ENCODE measurements at places on chromosomes 7 and 10. TPM values are rescaled to one million over a fixed set of nuclear protein-coding genes. Genes with fewer than 3 reads are reported as not detected.
A peak's percentile ranks its signal among the peaks of the same experiment; 100 is the strongest.

GRCh38 chr7:36291387-36292316 lies 98.0 kb upstream of the ANLN start:
- peaks cover 3% of the 10 kb centered on the region for H3K36me3 ChIP-seq
- DNase-seq, result peak; percentile 91
- H3K4me3 ChIP-seq, result peak overlapping the region; percentile 20

- no peak for DNase-seq
- no peak overlapping the region for H3K27ac ChIP-seq
- H3K4me1 ChIP-seq, result no peaks in the 10 kb centered on the region
- peaks cover 12% of the 10 kb centered on the region for H3K36me3 ChIP-seq
Measured at GRCh38 chr7:105154084-105154483, 140.1 kb downstream of the KMT2E start.

GRCh38 chr10:72081772-72082590 lies 6.4 kb downstream of the SPOCK2 start:
- no peaks in the 10 kb centered on the region for H3K4me1 ChIP-seq
- H3K27ac ChIP-seq, result no peak overlapping the region
- H3K27me3 ChIP-seq, result peaks cover 21% of the 10 kb centered on the region

Gene NME8
- 0.04 TPM for polyA plus RNA-seq

- H3K4me3 ChIP-seq, result no peak overlapping the region
- no peak for DNase-seq
- H3K27me3 ChIP-seq, result no peaks in the 10 kb centered on the region
- no peaks in the 10 kb centered on the region for H3K36me3 ChIP-seq
- H3K27ac ChIP-seq, result no peak overlapping the region
Measured at GRCh38 chr7:83149466-83149865, 13.2 kb downstream of the PCLO start.

Gene ANKRD30A
- polyA plus RNA-seq, result 0.01 TPM

- H3K36me3 ChIP-seq, result peaks cover 23% of the 10 kb centered on the region
- no peak overlapping the region for H3K4me3 ChIP-seq
- no peaks in the 10 kb centered on the region for H3K27me3 ChIP-seq
- DNase-seq, result peak; percentile 14
- peaks cover 40% of the 10 kb centered on the region for H3K4me1 ChIP-seq
Measured at GRCh38 chr7:150400008-150400787, 21.1 kb downstream of the ZNF775 start.

DNA sequence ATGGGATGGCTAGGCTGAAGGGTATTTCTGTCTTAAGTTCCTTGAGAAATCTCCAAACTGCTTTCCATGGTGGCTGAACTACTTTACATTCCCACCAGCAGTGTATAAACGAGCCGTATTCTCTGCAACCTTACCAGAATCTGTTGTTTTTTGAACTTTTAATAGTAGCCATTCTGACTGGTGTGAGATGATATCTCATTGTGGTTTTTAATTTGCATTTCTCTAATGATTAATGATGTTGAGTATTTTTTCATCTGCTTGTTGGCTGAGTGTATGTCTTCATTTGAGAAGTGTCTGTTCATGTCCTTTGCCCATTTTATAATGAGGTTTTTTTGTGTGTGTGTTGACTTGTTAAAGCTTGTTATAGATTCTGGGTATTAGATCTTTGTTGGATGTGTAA lies 226.8 kb upstream of the IGFBP3 start:
- no peak for DNase-seq
- H3K27me3 ChIP-seq, result no peaks in the 10 kb centered on the region
- no peaks in the 10 kb centered on the region for H3K36me3 ChIP-seq
- H3K27ac ChIP-seq, result no peak overlapping the region
- H3K4me3 ChIP-seq, result no peak overlapping the region
- no peaks in the 10 kb centered on the region for H3K4me1 ChIP-seq

GRCh38 chr10:89609833-89610346 lies 35.2 kb downstream of the PANK1 start:
- DNase-seq, result peak; percentile 73
- no peak overlapping the region for H3K27ac ChIP-seq
- no peaks in the 10 kb centered on the region for H3K27me3 ChIP-seq
- peaks cover 2% of the 10 kb centered on the region for H3K4me1 ChIP-seq

- no peaks in the 10 kb centered on the region for H3K4me1 ChIP-seq
- no peak overlapping the region for H3K27ac ChIP-seq
- no peaks in the 10 kb centered on the region for H3K36me3 ChIP-seq
- no peaks in the 10 kb centered on the region for H3K27me3 ChIP-seq
- H3K4me3 ChIP-seq, result no peak overlapping the region
Measured at GRCh38 chr7:110573862-110574528, 516.9 kb upstream of the LRRN3 start.

GRCh38 chr10:58609532-58610150 lies 97.0 kb downstream of the BICC1 start:
- no peaks in the 10 kb centered on the region for H3K4me1 ChIP-seq
- H3K27ac ChIP-seq, result no peak overlapping the region
- DNase-seq, result no peak
- H3K36me3 ChIP-seq, result no peaks in the 10 kb centered on the region
- no peaks in the 10 kb centered on the region for H3K27me3 ChIP-seq

- no peaks in the 10 kb centered on the region for H3K4me1 ChIP-seq
- no peaks in the 10 kb centered on the region for H3K27me3 ChIP-seq
- H3K4me3 ChIP-seq, result no peak overlapping the region
- no peak overlapping the region for H3K27ac ChIP-seq
- no peak for DNase-seq
Measured at GRCh38 chr10:119461923-119462322, 80.6 kb downstream of the RGS10 start.

Gene TUBAL3
- 33.9 TPM for polyA plus RNA-seq

GRCh38 chr10:33376976-33377657 lies 42.6 kb upstream of the NRP1 start:
- no peak overlapping the region for H3K4me3 ChIP-seq
- DNase-seq, result no peak
- no peaks in the 10 kb centered on the region for H3K27me3 ChIP-seq
- no peaks in the 10 kb centered on the region for H3K36me3 ChIP-seq
- no peak overlapping the region for H3K27ac ChIP-seq

Gene IPMK
- 21.5 TPM for polyA plus RNA-seq

Gene OR13A1
- polyA plus RNA-seq, result 0.06 TPM

DNA sequence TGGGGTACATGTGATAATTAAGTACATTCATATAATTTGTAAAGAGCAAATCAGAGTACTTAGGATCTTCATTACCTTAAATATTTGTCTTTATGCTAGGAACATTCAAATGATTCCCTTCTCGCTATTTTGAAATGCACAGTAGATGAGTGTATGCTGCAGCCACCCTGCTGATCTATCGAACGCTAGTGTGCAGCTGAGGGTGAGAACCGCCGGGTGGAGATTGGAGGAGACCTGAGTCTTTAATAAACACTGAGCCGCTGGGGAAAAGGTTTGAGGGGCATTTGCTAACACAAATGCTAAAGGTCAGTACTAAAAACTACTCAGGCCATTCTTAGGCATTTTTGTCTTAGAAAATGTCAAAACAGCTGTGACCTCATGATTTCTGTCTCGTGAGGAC lies 148.0 kb downstream of the DPP6 start:
- H3K36me3 ChIP-seq, result no peaks in the 10 kb centered on the region
- H3K27me3 ChIP-seq, result no peaks in the 10 kb centered on the region
- no peak for DNase-seq
- H3K27ac ChIP-seq, result no peak overlapping the region

DNA sequence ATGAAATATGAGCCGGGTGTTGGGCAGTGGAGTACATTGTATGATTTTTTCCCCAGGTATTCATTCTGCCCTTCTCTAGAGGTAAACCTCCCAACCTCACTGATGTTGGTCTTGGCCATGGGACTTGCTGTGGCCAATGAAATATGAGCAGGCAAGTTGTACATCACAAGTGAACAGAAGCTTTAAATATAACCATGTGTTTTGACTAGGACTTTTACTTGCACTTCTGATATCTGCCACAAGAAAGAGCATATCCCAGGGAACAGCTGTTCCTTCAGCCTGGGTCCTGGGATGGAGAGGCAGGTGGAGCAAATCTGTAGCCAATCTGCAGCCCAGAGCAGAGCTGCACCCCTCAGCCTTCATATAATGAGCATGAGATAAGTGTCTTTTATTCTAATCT lies 109.8 kb upstream of the PALS2 start:
- no peaks in the 10 kb centered on the region for H3K27me3 ChIP-seq
- no peaks in the 10 kb centered on the region for H3K36me3 ChIP-seq
- no peak overlapping the region for H3K4me3 ChIP-seq
- H3K4me1 ChIP-seq, result peaks cover 26% of the 10 kb centered on the region
- H3K27ac ChIP-seq, result no peak overlapping the region

- peak; percentile 0 for DNase-seq
- no peaks in the 10 kb centered on the region for H3K36me3 ChIP-seq
Measured at GRCh38 chr7:14635955-14636354, 266.6 kb downstream of the DGKB start.

DNA sequence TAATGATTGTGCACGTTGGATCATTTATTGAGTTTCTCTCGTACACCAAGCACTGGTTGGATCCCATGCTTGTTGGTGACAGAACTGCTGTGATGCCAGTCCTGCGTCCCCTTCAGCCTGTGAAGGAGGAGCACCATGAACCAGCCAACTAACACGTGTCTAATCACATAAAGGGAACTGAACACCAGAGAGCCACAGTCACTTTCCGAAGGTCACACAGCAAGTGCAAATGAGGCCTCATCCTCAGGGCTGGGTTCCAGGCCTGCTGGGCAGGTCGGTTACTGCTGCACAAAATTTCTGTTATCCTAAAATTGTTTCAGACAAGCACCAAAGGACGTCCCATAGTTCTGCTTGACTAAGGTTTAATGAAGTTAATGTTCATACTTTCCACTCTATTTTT lies 332.0 kb upstream of the ZNF32 start:
- H3K27ac ChIP-seq, result no peak overlapping the region
- H3K27me3 ChIP-seq, result no peaks in the 10 kb centered on the region
- H3K4me3 ChIP-seq, result no peak overlapping the region
- no peaks in the 10 kb centered on the region for H3K36me3 ChIP-seq

DNA sequence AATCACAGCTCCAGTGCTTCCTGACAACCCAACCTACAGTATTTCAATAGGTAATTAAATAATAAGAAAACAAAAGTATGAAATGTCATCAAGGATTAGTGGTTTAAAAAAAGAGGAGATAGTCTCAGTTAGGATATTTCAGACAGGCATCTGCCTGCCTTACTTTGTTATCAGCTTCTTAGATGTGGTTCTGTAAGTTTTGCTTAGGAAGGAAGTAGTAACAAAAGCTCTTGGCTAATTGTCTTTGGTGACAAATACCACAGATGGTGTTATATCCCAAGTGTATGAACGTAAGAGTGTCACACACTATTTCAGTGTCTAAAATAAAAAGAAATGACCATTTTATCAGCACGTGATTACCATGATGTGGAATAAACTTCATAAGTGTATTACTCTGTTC lies 9.8 kb upstream of the ACTA2 start:
- no peak overlapping the region for H3K4me3 ChIP-seq
- no peaks in the 10 kb centered on the region for H3K36me3 ChIP-seq
- no peaks in the 10 kb centered on the region for H3K4me1 ChIP-seq
- H3K27ac ChIP-seq, result no peak overlapping the region

Gene ECHDC3
- polyA plus RNA-seq, result 9.6 TPM

GRCh38 chr7:27187475-27188385 lies 2.7 kb upstream of the HOXA11 start:
- no peak overlapping the region for H3K4me3 ChIP-seq
- no peaks in the 10 kb centered on the region for H3K36me3 ChIP-seq
- DNase-seq, result no peak
- peaks cover 14% of the 10 kb centered on the region for H3K4me1 ChIP-seq

DNA sequence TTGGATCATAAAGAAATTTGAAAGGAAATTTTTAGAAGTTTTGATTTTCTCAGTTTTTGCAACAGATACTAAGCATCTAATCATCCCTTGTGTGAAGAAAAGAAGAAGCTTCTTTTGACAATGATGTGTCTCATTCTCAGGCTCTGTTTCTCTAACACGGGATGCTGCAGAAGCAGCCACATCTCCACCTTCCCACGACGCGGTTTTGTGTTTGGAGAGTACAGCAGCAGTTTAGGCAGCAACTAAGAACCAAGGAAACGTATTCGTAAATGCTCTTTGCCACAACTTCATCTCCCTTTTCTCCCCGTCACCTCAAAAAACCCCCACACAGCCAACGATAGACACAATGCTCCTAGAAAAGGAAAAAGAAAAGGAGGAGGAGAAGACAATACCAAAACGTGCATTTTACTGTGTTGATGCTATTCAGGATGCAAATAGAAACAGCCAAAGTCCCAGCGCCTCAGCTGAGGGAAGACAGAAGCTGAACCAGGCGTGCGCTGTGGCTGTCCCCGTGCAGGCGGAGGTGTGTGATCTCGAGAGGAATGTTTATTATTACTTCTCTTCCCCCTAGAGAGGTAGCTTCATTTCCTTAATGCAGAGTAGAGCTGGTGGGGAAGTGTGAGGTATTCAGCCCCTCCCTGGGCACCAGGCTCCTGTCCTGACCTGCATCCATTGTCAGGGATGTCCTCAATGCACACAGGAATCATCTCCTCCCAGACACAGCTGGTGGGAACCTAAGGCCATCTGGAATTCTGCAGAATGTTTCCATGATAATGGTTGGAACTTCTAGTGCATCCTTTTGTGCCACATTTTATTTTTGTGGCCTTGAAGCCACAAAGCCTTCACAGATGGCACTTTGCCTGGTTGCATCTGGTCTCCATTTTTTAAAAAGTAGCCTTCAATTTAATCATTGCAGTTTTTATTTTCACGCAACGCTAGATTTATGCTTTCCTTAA lies 174.6 kb upstream of the KLF6 start:
- H3K27me3 ChIP-seq, result no peaks in the 10 kb centered on the region
- H3K4me3 ChIP-seq, result no peak overlapping the region
- no peaks in the 10 kb centered on the region for H3K36me3 ChIP-seq
- H3K27ac ChIP-seq, result no peak overlapping the region
- DNase-seq, result no peak

Data from large intestine (tissue), 12 donors.